Fibroblast of the aortic adventitia (primary cell): ENCODE measurements at places on chromosomes 12 and 14. TPM values are rescaled to one million over a fixed set of nuclear protein-coding genes. Genes with fewer than 3 reads are reported as not detected.

GPR132 gene
- 0.09 and 0.16 TPM in 2 replicates for total RNA-seq

RNASE7 gene
- total RNA-seq = not detected in 2 replicates

AEBP2 gene
- total RNA-seq = 17.9 and 72.5 TPM in 2 replicates

NFE2 gene
- 1.2 TPM in 1 of 2 replicates, not detected in the other for total RNA-seq

ACACB gene
- 14.7 and 31.2 TPM in 2 replicates for total RNA-seq

DNA sequence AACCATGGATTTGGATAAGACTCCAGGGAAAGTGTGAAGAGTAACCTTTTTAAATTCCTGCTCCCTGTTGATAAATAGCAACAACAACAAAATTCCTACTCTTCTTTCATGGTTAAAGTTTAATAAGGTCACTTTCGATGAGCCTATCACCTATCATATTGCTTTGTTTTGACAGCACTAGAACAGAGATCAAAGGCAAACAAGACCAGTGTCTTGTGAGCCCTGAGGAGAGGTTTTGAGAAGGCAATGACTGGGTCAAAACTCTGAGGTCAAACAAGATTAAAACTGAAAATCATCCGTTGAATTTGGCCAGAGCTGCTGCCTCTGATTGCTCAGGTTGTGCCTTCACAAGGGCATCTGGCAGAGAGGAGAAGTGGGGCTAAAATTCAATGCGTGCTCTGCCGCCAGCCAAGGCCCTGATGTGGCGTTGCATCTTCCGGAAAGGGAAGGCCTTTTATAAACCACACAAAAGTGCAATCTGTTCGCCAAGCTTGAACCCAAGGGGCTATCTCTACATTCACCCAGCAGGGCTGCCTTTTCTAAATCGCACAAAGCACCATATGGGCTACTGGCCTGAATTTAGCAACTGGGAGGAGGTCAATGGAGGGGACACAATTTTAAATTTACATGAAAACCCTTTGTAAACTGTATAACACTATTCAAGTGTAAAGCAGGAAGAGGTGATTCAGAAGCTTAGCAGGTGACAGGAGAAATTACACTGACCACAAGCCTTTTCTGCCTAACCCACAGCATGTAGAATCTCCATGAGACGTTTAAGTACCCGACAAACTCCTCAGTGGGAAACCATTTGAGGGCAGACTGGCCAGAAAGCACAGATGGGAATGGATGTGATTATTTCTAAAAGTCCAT, 140.8 kb downstream of the DAD1 start:
- DNase-seq = no peak

DNA sequence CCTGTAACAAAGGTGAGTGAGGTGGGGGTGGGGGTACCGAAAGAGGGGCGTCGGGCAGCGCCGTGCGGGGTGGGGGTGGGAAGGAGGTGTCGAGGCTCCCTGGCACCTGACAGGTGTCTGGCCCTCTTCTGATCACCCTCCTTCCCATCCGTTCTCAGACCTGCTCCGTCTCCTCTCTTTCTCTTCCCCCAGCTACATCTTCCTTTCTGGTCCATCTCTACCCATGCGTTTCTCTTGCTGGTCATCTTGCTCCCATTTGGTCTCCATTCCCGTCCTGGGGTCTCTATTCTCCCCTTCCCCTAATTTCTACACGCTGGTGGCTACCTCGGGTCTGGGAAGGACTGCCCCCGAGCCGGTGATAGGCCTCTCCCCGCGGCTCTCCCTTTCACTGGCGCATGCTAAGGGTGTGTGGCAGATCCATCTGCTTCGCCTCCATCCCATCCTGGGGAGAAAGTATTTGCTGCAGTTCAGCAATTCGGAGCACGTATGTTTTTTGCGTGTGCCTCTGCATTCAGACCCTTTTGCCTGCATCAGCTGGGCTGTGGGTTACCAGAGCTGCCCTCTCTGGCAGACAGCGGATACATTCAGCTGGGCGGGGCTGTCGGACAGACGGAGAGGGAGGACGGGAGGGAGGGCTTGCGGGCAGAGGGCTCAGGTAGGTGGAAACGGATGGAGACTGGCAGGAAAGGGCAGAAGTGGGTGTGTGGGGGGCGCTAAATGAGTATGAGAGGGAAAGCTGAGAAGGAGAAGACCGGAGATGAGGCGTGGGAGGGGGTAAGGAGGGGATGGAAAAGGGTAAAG, 730 bp downstream of the CLSTN3 start:
- DNase-seq = peak; percentile 44

DNA sequence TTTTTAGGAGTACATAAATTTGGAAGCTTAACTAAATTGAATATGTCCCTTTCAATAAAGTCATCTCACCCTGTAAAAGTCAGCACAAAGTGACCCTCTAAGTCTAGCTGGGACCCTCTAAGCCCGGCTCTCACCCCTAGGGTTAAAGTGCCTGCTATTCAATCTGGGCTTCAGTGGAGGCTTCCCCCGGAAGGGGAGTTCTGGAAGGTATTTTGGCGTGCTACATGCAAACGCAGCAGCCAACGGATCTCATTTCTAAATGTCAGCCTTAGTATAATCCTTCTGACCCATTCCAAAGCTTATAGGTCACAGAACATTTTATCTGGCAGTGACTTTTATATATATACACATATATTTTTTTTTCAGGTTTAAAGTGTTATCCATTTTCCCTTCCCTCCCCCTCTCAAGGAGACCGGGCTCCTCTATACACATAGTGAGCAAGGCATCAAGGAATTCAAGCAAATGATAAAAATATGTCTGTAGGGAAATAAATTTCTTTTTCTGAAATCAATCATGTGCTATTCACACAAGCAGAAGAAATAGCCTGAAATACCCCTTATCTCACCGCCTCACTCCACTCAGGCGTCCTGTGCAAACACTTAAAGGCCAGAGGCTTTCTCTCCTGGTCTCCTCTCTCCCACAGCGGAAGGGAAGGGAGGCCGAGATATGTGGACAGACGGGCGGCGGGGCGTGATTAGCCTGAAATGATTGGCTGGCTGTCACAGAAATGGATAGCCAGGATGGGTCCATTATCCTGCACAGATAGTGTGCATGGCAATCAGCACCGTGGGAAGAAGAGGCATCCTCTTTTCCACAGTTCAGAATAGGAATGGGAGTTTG, 301.7 kb downstream of the GALC start:
- DNase-seq = no peak

DNA sequence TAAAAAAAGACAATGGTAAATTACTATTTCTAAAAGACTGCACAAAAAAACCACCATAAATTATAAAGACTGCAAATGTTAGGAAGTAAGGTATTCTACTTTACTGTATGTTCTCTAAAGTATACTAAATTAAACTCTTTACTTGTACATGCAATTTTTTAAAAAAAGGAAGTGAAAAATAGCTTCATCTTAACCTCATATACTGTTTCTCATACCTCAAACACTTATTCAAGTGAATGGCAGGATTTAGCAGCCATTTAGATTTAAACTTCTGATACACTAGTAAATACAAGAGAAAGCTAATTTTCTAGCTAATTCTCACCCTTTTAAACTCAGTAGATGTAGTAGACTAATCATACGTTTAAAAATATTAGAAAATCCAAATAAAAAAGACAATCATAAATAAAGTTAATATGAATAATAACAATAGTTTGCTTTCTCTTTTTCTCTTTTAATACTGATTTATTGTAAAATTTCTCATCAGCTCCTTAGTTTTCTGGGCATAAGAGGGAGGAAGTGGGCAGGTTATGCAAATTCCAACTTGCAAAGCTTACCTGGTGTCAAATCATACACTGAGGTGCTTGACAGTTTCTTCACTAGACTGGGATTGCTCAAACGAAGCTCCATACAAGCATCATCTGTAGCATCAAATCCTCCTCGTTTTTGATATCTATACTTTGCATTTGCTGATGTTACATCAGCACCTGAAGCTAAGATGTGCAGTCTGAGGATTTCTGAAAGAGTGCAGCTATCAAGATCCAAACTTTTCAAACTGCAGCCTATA, 71.0 kb upstream of the CFL2 start:
- no peak for DNase-seq

- DNase-seq = peak; percentile 47
Observed at GRCh38 chr12:109736552-109737108, 23.0 kb downstream of the FAM222A start.

- peak; percentile 79 for DNase-seq
Observed at GRCh38 chr14:71855399-71856036, 76.7 kb upstream of the RGS6 start.

DNA sequence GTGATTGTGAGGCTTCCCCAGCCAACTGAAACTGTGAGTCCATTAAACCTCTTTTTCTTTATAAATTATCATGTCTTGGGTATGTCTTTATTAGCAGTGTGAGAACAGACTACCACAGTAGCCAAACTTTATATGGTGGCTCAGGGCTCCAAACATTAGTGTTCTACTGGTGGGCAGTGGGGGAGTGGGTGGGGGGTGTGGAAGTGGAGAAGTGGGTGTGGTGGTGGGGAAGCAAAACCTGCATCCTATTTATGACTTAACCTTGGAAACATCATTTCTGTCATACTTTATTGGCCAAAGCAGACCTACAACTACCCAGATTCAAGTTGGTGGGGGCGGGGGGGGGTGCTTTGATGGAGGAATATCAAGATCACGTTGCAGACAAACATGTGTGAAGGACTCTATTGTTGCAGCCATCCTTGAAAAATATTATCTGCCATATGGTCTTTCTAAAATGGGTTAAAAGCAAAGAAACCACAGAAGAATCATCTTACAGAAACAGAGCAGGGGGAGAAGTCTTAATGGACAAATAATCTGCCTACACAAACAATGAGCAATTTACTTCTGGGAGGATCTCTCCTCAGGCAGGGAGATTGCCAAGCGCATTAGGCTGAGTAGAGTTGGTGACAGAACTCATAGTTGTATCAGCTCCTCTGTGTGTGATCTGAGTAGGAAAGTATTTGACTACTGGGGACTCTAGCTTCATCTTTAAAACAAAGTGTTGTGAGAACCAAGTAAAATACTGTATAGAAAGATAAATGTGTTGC, 1.4 kb upstream of the PWP1 start:
- DNase-seq = no peak

- no peak for DNase-seq
Observed at GRCh38 chr14:48690349-48690748, 895.8 kb downstream of the RPS29 start.
